NCI-H1930 (cell line): ENCODE measurements at places on chromosomes 12 and 14.
A peak's percentile ranks its signal among the peaks of the same experiment; 100 is the strongest.

- no peak for DNase-seq
Observed at GRCh38 chr12:101068836-101069235, 141.2 kb downstream of the SLC5A8 start.

GRCh38 chr12:91074851-91075250 is 17.0 kb upstream of the KERA start:
- no peak for DNase-seq

DNA sequence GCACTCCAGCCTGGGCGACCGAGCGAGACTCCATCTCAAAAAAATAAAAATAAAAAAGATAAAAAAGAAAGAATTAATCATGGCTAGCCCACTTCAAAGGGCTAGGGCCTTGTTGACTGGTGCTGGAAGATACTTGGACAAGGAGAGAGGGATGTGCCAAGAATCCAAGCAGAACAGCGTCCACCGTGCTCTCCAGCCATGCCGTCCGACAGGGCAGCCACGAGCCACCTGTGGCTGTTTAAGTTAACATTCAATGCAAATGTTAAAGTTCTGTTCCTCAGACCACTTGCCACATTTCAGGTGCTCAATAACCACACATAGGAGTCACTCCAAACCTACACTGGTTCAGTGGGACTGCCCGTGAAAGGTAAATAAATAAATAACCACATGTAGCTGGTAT is 21.4 kb downstream of the SLC6A13 start:
- no peak for DNase-seq

- DNase-seq, result no peak
Observed at GRCh38 chr12:51862947-51863346, 14.4 kb upstream of the FIGNL2 start.

GRCh38 chr14:58587271-58587670 is 50.5 kb upstream of the DACT1 start:
- no peak for DNase-seq

GRCh38 chr14:99915305-99916090 is 122.3 kb downstream of the EML1 start:
- no peak for DNase-seq

GRCh38 chr14:28502517-28502916 is 264.1 kb upstream of the FOXG1 start:
- DNase-seq, result no peak

DNA sequence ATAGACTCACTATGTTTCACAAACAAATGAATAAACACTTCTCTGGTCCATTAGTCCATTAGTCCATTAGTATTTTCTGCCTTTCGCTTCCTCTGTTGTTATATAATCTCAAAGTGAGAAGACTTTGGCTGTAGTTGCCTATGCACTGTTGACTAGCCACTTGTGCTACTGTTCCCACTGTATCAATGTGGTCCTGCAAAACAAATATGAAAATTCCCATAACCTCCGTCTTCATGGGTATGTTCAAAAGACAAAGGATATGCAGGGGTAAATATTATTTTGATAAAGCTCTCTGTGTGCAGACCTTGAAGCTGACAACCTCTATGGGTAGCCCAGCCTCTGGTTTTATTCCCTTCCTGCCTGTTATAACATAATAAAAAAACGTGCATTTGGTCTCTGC is 77.8 kb downstream of the DIO2 start:
- no peak for DNase-seq

DNA sequence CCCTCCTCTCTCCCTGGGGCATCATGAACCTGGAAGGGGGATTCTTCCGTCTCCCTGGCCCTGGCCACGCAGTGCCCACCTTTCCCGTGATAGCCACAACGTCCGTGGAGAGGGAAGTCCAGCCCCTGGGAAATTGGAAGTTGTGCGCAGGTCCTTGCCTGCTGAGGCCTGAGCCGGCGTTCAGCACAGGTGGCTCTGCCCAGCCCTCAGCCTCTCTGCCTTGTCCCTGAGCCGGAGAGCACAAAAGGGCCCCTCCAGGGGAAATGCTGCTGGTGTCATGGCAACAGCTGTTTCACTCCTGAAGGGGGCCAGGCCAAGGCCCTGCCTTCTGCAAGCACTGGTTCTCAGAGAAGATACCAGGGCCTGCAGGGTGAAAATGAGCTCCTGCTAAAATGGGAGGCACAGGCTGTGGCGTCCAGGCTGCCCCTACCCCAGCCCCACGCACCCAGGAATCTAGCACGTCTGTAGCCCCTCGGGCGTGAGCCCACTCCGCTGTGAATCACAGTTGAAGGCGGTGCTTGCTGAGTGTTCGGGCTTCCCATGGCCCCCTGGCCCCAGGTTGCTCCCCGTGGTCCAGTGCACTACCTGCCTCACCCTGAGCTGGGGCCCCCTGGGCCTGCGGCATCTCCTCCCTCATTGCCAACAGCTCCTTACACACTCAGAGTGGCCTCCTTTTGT is 149.4 kb downstream of the ADGRD1 start:
- DNase-seq, result no peak

GRCh38 chr12:103085541-103085940 is 128.1 kb downstream of the ASCL1 start:
- DNase-seq, result peak; percentile 46

DNA sequence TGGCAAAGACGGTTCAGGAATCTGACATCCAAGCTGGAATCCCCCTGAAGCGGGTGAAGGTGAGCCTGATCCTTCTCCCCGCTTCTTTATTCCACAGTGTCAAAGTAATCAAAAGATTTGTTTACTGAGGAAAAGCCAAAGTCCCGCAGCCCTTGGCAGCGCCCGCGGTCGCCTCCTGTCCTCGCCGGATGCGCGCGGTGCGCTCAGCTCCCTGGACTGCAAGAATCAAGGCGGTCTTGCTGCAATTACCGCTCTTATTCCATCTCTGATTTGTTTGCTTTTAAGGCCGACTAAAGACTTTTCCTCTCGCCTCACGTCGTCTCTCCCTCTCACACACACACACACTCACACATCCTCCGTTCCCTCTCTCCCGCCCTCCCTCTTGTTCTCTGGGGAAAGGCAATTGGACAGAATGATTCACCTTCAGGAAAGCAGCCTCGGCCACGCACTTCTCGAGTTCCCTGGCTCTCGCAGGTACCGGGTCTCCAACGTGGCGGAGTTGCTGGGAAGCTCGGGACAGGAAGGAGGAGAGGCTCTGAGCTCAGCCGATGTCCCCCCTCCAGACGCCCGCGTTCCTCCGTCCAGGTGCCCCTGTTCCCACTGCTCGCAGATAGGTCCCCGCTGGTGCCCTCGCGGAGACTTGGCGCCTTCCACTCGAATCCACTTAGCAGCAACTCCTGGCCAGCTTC is 68.6 kb upstream of the USP15 start:
- DNase-seq, result no peak

- no peak for DNase-seq
Observed at GRCh38 chr12:75665216-75665615, 153.8 kb upstream of the KRR1 start.

- peak; percentile 42 for DNase-seq
Observed at GRCh38 chr14:44803239-44803905, 158.4 kb downstream of the KLHL28 start.

DNA sequence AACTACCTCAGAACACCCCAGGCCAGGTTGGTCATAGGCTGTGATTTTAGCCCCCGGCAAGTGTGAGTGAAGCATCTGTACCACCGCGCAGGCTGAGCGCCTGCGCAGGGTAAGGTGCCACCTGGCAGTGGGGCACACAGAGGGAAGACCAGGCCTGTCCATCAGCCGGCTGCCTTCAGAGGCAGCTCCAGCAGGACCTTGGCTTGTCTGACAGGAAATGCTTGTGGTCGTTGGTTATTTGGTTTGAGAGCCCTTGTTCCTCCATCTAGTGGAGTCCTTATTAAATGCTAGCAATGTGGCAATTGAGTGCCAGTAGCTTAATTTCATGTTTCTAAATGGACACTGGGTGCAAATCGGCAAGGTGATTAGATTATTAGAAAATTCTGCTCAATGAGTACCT is 27.5 kb downstream of the SLC25A29 start:
- no peak for DNase-seq

DNA sequence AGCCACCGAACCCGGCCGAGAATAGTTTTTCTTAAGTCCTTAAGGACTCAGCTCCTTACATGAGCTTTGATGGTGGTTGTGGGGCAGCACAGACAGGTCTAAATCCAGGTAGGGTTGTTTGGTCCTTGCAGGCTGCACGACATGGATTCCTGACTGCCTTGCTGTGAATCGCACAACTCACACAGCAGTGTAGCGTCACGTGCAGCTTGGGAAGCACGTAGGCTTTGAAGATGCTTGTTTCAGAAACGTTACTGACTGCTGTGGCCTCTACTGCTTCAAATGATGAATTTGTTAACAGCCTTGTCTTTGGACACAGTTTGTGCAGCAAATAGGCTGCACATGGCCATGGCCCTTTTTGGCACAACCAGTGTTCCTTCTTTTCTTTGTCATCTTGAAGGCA is 29.9 kb downstream of the ZBTB42 start:
- no peak for DNase-seq

- no peak for DNase-seq
Observed at GRCh38 chr14:62914025-62914424, 131.2 kb downstream of the KCNH5 start.

GRCh38 chr12:95178136-95178535 is 39.1 kb downstream of the FGD6 start:
- no peak for DNase-seq

GRCh38 chr14:90641168-90641567 is 175.1 kb downstream of the TTC7B start:
- no peak for DNase-seq

- DNase-seq, result no peak
Observed at GRCh38 chr12:108548954-108549521, 11.9 kb downstream of the SART3 start.

- DNase-seq, result no peak
Observed at GRCh38 chr12:25859976-25860375, 98.5 kb upstream of the RASSF8 start.
